DMS 273 treated with DMSO at 0.1 percent for 48 hours (cell line): ENCODE measurements at places on chromosomes 5 and 9.

GRCh38 chr5:68333649-68334552 lies 118.3 kb downstream of the PIK3R1 start:
- no peak for DNase-seq

DNA sequence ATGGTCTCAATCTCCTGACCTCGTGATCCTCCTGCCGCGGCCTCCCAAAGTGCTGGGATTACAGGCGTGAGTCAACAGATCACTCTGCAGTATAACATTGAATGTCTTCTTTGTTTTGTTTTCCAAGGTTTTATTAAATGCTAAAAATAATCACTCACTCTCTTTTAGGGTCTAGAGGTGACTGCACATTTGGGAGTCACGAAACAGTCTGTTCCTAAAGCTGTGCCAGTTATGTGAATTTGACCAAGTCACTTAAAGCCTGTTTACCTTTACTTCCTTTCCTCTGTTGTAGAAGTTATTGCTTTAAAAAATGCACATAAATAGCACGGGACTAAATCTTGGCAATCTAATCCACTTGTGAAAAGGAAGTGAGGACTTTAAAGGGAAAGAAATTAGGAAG lies 304.9 kb upstream of the PTGER4 start:
- DNase-seq = no peak

- DNase-seq = no peak
Measured at GRCh38 chr9:100623969-100624368, 46.1 kb downstream of the CAVIN4 start.

- no peak for DNase-seq
Measured at GRCh38 chr9:4344946-4345345, 45.1 kb upstream of the GLIS3 start.

DNA sequence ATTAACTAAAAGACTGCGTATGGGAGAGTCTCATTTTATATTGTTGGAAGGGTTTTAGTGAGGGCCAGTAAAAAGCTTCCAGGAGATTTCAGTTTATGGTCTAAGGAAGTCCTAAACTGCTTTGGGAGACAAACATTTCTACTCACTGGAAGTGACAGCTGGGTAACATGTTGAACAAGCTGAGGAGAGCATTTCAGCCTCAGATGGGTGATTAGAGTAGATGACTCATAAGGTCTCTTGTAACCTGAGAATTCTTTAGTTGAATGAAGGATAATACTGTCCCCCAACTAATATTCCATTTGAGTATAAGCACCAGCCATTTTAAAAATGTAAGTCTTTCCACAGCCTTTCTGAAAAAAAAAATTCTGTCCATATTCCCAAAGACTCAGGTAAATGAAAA lies 218.0 kb upstream of the C9orf72 start:
- DNase-seq = no peak

DNA sequence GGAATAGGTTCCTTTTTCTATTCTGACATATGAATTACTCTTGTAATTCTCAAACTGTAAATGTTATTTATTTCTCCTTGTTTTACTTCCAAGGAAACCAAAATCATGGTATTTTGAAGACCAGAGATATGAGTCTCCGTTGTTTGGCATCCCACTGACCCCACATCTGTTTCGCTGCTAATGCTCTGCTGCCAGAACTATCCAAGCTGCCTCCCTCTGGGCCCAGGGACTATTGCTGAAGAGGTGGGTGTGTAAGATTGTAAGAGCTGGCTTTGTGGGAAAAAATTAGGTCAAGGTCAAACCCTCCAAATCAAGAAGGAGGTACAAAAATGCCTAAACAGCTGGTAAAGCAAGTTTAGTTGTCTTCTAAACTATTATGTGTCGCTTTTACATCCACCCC lies 129.4 kb upstream of the MYO10 start:
- no peak for DNase-seq

- no peak for DNase-seq
Measured at GRCh38 chr5:58927181-58927580, 344.3 kb downstream of the RAB3C start.

DNA sequence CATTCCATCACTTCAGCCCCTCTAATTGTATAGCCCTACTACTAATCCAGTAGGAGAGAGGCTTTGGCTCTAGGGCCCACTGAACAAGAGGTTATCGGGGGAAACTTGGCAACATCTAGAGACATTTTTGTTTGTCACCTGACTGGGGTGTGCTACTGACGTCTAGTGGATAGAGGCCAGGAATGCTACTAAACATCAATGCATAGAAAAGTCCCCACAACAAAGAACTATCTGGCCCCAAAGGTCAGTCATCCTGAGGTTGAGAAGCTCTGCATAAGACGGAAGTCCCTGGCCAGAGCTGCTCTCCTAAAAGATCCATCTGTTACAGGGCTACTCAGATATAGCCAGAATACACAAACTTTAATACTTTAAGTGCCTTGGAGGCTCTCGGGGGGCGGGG lies 570.6 kb upstream of the KLF4 start:
- no peak for DNase-seq

DNA sequence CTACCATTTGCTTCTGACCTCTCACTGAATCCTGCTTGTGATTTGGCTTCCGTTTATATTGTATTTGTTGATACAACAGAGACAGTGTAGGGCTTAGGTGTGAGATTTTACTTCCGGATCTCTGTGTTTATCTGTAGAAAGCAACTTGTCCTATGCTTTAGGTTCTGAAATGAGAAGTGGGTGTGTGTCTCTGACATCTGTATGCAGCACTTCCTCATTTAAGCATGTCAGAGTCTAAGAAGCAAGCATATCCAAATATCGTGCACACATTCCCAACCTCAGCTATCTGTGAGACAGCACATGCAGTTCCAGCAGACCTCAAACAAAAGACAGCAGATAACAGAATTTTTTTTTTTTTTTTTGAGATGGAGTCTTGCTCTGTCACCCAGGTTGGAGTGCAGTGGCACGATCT lies 16.3 kb downstream of the KLF9 start:
- DNase-seq = no peak

DNA sequence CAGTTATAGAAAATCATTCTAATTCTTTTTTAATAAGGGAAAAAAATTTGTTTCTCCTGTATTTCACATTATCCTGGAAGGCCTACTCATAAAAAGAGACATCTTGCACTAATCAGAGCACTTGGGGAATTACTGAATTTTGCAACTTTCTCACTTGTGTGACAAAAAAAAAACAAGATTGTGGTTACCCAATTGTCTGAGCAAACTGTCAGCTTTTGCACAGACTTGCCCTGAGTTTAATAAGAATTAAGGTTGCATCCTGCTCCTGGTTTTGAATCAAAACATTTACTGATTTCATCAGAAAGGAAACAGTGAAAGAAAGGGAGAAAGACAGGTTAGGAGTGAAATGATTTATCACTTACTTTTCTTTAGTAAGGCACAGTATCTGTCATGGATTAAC lies 10.6 kb upstream of the SH3RF2 start:
- no peak for DNase-seq

GRCh38 chr5:1133108-1133507 lies 21.2 kb upstream of the SLC12A7 start:
- no peak for DNase-seq

GRCh38 chr5:172361566-172362238 lies 78.1 kb upstream of the UBTD2 start:
- no peak for DNase-seq
